ENCODE measurements at places on chromosomes 3 and 15.

GRCh38 chr15:42018306-42019224 lies 2.3 kb downstream of the PLA2G4E start:
- no peak for DNase-seq

- no peak for DNase-seq
Measured at GRCh38 chr15:43516185-43516584, 1.2 kb upstream of the MAP1A start.

DNA sequence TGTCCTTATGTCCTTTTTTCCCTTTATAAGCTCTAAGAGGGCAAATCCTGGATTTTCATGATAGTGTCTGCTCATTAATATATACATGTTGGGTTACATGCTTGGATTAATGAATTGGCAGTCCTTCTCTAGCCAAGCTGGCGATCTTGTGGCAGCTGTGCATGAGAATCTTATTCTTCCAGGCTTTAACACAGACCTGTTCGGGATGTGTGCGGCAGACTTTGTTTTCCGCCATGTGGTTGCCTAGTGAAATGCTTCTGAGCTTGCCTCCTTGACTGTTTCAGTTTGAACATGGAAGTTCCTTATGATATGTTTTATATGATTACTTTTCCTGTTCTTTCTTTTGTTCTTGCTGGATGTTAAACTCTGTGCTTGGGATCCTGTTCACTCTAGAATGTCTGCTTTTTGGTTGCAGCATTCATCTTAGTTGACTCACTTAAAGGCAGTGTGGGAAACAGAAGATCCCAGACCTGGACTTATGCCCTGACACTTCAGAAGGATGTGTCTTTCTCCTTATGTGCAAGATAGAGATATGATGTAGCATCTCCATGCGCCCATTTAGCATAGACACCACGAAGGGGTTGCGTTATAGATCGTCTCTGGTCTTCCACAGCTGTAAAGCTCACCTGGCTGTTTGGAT lies 7.2 kb downstream of the CHCHD6 start:
- DNase-seq: no peak

DNA sequence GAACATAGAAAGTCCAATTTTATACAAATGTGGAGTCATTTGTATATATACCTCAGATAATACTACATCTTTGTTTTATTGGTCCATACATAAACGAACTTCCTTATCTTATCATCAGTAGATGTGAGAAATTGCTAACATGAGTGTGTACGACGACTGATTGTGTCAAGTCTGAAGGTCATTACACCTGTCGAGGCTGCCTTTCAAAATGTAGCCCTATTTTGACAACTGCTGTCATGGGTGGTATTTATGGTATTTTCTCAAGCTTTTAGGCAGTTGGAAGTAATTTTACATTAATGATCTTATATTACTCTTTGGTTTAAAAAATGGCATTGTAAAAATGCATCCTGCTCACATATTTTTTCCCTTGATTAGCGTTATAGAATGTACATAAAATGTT lies 183.7 kb upstream of the DNAJC19 start:
- DNase-seq: no peak

GRCh38 chr3:16130066-16130465 lies 44.4 kb upstream of the GALNT15 start:
- DNase-seq: no peak

- DNase-seq: no peak
Measured at GRCh38 chr15:95326431-95327182, 1003.9 kb upstream of the NR2F2 start.

- DNase-seq: no peak
Measured at GRCh38 chr15:58260725-58261267, 122.6 kb downstream of the AQP9 start.

DNA sequence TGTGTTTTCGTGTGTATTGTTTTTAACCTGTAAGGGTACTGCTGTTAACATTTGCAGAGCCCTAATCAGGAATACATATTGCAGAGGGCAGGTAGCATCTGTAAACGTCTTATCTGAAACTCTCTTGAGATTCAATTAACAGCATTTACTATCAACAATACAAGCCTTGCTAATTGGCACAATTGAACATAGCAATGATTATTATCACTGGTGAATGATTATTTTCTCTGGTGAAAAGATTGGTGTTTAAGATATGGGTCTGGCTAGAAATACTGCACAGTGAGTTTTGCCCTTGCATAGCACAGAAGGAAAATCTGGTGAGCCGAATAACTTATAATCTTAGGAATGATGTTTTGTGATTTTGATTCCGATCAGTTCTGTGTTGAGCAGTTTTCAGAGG lies 5.9 kb upstream of the CNTN4 start:
- DNase-seq: no peak

DNA sequence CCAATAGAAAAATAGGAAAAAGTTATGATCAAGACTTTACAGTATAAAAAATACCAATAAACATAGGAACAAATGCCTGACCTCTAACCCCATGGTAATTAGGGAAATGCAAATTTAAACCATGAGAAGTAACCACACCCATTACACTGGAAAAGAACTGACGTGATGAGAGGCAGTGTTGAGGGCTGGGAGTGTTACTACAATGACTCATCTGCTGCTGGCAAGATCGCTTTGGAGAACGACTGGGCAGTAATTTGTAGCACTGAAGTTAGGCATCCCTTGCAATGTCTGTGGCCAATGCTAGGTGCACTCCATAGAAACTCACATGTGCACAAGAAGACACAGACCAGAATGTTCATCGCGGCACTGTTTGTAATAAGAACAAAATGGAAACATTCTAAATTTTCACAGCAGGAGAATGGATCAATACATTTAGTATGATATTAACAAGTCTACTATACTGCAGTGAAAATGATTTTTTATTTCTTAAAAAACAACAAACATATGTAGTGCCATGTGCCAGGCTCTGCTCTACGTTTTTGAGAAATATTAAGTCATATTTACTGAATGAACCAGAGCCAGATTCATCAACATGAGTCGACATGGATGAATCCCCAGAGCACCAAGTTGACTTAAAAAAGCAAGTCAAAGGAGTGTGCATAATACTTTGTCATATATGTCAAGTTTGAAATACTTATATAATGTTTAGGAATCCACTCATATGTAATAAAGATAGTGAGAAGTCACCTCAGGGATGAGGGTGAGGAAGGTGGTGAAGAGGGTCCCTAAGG lies 37.6 kb upstream of the EPHB3 start:
- peak; percentile 21 for DNase-seq

GRCh38 chr3:106628407-106628806 lies 748.8 kb upstream of the CCDC54 start:
- no peak for DNase-seq

DNA sequence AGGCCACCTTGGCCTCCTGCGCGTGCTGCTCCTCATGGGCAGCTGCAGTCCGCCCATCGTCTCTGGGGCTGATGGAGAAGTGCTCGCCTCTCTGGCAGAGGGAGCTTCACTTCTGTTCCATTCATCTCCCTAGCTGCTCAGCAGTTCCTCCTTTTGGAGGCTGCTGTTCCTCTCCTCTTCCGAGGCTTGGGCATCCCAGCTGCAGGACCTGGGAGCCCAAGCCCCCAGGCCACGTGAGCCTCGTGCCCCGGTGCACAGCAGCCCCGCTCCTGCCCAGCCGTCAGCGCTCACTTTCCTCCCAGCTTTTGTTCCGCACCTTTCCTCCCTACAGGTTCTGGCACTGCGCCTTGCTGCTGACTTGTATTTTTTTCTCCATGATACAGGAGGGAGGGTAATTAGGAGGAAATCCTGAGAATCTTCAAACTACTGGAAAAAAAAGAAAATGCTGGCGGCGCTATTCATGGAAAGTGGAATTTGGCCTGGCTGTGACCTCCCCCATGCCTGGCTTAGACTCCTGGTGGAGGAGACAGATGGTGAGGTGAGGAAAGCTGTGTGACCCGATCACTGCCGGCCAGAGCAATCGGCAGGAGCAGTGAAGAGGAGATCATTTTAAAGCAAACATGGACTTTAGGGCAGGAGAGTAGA lies 210.1 kb downstream of the CHST2 start:
- DNase-seq: no peak

All from large intestine (tissue), 12 donors.